ENCODE measurements at places on chromosomes 5 and 9.

DNA sequence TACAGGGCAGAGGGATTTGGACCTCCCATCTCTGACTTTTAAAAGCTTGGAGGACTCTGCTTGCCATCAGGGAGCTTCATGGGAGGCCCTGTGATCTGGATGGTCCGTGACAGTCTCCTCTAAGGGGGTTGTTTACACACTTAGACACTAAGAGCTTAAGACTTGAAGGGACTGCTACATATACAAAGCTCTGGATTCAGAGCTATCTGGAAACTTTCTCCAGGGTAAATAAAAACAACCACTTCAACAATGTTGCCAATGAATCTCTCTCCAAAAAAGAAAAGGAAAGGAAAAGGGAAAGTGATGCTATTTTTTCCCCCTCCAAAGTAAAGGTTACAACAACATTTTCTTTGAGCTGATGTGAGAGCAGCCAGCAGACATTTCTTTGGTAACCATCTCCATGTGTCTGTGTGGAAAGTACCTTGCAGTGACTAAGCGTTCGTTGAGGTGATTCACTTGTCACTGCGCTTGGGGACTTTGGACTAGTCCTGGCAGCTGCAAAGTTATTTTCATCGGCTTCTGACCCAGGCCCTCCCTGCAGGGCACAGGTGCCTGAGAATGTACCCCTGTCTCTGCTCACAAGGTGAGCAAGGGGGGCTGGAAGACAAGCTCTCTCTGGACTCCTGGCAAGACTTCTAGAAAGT is 262.1 kb upstream of the KLF4 start:
- no peak for DNase-seq

- no peak for DNase-seq
Observed at GRCh38 chr5:138655530-138656190, 80.5 kb upstream of the HSPA9 start.

GRCh38 chr5:77390795-77391194 is 101.3 kb downstream of the WDR41 start:
- no peak for DNase-seq

DNA sequence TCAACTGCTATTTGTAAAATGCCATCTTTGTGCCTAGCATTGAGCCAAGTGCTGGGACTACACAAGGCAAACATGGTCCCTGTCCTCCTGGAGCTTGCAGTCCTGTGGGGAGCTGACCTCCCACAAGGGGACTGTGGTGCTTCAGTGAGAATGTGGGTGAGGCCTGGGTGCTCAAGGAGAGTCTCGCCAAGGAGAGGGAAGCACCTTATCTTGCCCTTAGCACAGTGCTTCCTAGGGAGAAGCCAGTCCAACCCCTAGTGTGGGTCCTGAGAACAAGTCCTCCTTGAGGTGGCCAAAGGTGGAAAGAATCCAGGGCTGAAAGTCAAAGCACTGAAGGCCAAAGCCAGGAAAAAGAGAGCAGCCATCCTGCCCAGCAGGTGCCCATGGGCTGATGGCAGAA is 31.1 kb upstream of the MVB12B start:
- no peak for DNase-seq

DNA sequence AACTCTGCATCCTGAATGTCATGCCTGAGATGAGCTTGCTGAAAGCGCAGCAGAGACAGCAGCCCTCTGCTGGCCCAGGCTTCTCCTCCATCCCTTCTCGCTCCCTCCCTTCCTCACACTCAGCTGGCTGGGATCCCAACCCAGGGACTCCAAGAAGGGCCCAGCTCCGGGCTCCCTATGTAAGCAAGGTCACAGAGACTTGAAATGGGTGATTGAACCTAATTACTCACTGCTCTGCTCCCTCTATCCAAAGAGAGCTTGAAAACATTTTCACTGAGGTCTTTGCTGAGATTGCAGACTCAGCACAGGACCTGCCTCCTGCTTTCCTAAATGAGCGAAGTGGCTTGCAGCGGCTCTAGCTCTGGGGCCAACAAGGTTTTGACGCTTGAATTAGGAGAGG is 42.8 kb downstream of the RAPGEF1 start:
- DNase-seq, result no peak

Data from neural progenitor cell (in vitro differentiated cells).